CD8-positive, alpha-beta memory T cell (primary cell): ENCODE measurements at places on chromosomes 16 and 17. TPM values are rescaled to one million over a fixed set of nuclear protein-coding genes. Genes with fewer than 3 reads are reported as not detected.

GRCh38 chr17:19390951-19391350 lies 4.0 kb upstream of the MFAP4 start:
- no peak for DNase-seq

DNA sequence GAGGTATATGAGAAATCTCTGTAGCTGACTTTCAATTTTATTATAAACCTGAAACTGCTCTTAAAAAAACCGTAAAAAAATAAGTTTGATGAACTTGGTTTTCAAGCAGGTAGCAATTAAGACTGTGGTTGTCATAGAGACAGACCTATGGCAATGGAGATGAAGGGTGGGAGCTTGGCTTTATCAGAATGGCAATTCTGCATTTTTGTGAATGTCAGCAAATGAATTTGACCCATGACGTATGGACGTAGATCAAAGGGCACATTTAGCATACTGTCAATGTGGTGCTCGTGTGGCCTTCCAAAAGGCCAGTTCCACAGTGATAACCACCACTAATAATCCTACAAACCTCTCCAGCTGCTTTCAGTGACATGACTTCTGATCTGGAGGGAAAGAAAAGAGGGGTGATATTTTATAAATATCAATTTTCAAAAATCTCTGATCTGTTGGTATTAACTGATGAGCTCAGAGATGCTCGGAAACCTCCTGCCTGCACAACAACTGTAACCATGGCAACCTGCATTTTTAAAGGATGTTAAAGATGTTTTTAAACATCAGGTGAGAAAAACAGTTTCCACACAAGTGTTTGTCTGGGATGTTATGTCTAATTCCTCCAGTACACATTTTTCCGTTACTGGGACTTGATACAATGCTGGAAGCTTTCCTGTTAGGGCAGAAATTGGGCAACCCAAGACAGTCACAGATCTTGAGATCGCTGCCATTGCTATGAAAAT lies 533.7 kb downstream of the CDH13 start:
- DNase-seq, result no peak

KDM6B gene
- polyA plus RNA-seq, result 1.2 TPM

TMEM97 gene
- polyA plus RNA-seq, result 10.4 TPM

TP53TG3F gene
- polyA plus RNA-seq, result not detected

DNA sequence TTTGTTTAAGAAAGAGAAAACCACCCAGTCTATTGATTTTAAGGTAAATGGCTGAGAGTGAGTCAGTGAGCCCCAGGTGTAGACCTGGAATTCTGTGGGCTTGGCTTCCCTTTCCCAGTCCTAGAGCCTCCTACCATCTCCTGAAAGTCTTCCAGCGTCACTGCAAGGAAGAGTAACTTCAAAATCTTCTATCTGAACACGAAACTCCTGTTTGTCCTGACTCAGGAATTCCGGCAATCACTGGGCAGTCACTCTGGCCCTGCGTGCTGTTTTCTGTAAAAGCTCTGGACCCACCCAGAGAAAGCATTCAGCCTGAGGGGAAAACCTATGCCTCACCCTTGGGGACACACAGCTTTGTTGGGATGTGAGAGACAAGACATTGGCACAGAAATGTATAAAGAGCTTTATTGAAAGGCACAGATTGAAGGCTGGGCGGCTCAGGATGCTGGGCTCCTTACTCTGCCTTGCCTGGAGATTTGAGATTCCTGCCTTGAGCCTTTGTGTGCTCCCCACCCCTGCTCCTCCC lies 15.9 kb downstream of the MINK1 start:
- DNase-seq, result no peak

GRCh38 chr17:21357696-21358656 lies 18.2 kb upstream of the KCNJ12 start:
- DNase-seq, result no peak

MRPS7 gene
- polyA plus RNA-seq, result 123 TPM
